Activated naive CD8-positive, alpha-beta T cell treated with anti-CD3 and anti-CD28 coated beads, Interleukin-2, amount 10 ng/mL, durations not matched to agents 7 days and 5 days (primary cell): ENCODE measurements at places on chromosomes 3 and 15. TPM values are rescaled to one million over a fixed set of nuclear protein-coding genes. Genes with fewer than 3 reads are reported as not detected.
A peak's percentile ranks its signal among the peaks of the same experiment; 100 is the strongest.

DNA sequence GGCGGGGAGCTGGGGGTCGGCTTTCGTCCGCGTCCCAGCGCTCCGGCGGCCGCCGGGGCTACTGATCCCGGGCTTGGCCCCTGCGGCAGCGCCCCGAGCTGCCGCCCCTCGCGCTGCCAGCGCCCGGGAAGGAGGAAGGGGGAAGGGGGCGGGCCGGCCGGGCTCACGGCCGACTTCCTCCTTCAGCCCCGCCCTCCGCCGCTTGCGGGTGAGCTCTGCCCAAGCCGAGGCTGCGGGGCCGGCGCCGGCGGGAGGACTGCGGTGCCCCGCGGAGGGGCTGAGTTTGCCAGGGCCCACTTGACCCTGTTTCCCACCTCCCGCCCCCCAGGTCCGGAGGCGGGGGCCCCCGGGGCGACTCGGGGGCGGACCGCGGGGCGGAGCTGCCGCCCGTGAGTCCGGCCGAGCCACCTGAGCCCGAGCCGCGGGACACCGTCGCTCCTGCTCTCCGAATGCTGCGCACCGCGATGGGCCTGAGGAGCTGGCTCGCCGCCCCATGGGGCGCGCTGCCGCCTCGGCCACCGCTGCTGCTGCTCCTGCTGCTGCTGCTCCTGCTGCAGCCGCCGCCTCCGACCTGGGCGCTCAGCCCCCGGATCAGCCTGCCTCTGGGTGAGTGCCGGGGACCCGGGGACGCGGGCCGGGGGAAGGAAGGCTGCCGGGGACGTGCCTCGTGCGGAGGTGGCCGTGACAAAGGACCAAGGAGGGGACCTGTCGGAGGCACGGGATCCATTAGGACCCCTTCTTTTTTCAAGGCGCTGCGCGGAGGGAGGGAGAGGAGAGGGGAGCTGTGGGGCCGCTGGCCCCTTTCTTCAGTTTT lies at the start of gene SEMA4B:
SEMA4B (plus strand) TSS at position 201 of the 814 bp plus-strand sequence; CDS start at position 450, 249 bp downstream.
- DNase-seq: peak; percentile 87

- peak; percentile 24 for DNase-seq
Observed at GRCh38 chr15:85748729-85749128, 46.0 kb downstream of the KLHL25 start.

DNA sequence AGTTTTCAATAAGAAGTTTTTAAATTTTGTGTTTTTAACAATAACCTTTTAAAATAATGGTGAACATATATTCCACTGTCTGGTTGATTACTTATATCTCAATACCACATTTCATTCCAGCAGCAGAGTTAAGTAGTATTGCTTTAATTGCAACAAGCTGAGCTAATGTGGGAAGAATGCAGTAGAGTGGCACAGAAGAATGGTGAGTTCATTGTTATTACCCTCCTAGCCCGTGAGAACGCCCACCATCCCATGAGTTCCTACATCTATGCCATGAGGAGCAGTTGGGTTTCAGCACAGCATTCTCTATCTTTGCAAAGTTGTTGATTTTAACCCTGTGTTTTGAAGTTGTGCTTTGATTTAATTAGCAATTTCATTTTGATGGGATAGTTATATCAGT lies 17.8 kb upstream of the NR2E3 start:
- DNase-seq: no peak

Gene IQCH
- 1.2 TPM for total RNA-seq

DNA sequence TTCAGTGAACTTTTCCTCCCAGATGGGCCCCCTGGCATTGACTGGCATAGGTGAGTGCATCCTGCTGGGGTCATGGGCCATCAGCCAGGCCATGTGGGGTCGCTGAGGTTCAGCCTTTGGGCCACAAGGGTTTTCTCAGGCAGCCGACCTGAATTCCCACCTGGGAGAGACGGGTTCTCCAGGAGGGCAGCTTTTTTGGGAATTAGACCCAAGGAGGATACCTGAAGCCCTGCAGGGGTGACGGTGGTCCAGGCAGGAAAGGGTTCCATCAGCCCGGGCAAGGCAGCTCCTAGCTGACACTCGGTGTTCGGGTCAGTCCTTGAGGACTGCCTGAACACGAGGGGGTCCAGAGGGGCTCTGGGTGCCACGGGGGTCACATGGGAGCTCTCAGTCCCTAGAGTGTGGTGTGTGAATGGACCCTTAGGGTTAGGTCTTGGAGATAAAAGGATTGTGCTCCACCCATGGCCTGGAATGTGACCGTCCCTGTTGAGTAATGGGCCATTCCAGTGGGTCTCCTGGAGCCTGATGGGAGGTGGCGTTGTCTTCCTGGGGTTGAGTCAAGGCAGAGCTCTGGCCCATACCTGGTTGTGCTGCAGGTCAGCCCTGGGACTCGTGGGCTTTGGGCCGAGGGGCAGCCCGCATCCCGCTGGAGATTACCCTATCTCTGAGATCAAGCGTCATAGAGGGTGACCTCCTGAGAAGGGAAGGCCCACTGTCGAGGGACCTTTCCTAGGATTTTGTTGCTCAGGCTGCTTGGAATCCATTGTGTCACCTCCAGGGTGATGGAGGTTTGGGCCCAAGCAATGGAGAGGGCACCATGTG lies 192.8 kb downstream of the UBE3A start:
- DNase-seq: peak; percentile 10

Gene C3orf62
- total RNA-seq: 8.1 TPM

- DNase-seq: no peak
Observed at GRCh38 chr3:152315623-152316022, 46.9 kb downstream of the MBNL1 start.

GRCh38 chr15:91865950-91866349 lies 12.4 kb downstream of the SLCO3A1 start:
- DNase-seq: no peak

Gene CPNE4
- not detected for total RNA-seq

GRCh38 chr3:71684757-71685386 lies 40.3 kb downstream of the EIF4E3 start:
- no peak for DNase-seq

Gene ATP13A5
- not detected for total RNA-seq
